Panc1 (cell line): ENCODE measurements at places on chromosomes 5 and 9. TPM values are rescaled to one million over a fixed set of nuclear protein-coding genes. Genes with fewer than 3 reads are reported as not detected.

DNA sequence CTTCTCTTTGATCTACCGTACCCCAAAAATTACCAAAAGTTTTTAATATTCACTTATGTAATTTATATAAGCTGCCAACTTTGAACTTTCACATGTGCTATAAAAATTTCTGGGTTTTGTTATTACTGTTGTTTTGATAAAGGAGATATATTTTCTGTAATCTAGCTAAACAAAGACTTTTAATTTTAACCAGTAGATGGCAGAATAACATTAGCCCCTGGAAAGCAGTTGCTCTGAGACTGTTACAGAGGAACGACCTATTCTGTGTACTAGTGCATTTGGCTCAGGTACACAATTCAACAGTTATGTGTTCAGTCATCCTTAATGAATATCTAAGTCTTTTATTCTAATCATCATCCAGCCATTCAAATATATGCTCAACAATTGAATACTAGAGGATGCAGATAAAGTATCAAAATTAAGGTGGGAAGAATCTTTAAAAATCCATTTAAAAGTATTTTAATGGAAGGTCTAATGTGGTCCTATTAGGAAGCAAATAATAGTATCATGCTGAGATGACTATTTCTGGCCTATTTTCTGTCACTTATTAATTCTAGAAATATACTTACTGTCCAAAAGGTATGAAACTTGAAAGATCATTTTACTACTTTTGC lies 8.6 kb downstream of the KLHL9 start:
- H3K27ac ChIP-seq: no peak overlapping the region
- H3K27me3 ChIP-seq: no peaks in the 10 kb centered on the region
- no peaks in the 10 kb centered on the region for H3K4me1 ChIP-seq
- DNase-seq: no peak
- no peak overlapping the region for H3K4me3 ChIP-seq

- H3K36me3 ChIP-seq: no peaks in the 10 kb centered on the region
- no peak overlapping the region for H3K27ac ChIP-seq
- no peak for DNase-seq
These were observed 410 bp downstream of the GLIPR2 start for GRCh38 chr9:36136894-36137391.

- DNase-seq: no peak
- no peaks in the 10 kb centered on the region for H3K36me3 ChIP-seq
- H3K27ac ChIP-seq: no peak overlapping the region
- no peaks in the 10 kb centered on the region for H3K27me3 ChIP-seq
- H3K4me3 ChIP-seq: no peak overlapping the region
These were observed 370.2 kb downstream of the MTRR start for GRCh38 chr5:8239198-8239597.

GRCh38 chr9:99231711-99232110 lies 9.6 kb downstream of the SEC61B start:
- no peaks in the 10 kb centered on the region for H3K4me1 ChIP-seq
- H3K4me3 ChIP-seq: no peak overlapping the region
- H3K36me3 ChIP-seq: peaks cover 4% of the 10 kb centered on the region
- no peak overlapping the region for H3K27ac ChIP-seq
- DNase-seq: no peak
- no peaks in the 10 kb centered on the region for H3K27me3 ChIP-seq

DNA sequence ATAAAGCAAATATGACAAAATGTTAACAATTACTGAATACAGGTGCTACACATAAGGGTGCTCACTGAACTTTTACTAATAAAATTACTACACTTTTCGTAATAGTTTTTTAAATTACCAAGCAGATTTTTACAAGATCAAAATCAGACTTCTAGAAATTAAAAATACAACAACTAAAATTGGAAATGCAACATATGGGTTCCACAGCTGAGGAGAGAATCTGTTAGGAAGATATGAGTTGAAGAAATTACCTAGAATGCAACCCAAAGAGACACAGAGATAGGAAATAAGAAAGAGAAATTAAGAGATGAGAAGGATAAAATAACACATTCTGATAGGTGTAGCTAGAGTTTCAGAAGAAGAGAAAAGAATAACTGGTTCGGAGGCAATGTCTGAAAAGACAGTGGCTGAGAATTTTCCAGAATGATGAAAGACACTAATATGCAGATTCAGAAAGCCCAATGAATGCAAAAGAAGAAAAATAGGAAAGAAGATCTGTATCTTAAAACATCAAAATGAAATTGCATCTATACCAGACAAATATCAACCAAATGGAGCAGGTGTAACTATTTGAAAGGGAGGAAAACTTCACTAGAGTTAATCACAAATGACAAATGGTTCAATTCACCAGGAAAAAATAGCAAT lies 95.8 kb downstream of the MAPKAP1 start:
- H3K4me1 ChIP-seq: no peaks in the 10 kb centered on the region
- no peak overlapping the region for H3K4me3 ChIP-seq
- H3K27ac ChIP-seq: no peak overlapping the region
- no peaks in the 10 kb centered on the region for H3K36me3 ChIP-seq

DNA sequence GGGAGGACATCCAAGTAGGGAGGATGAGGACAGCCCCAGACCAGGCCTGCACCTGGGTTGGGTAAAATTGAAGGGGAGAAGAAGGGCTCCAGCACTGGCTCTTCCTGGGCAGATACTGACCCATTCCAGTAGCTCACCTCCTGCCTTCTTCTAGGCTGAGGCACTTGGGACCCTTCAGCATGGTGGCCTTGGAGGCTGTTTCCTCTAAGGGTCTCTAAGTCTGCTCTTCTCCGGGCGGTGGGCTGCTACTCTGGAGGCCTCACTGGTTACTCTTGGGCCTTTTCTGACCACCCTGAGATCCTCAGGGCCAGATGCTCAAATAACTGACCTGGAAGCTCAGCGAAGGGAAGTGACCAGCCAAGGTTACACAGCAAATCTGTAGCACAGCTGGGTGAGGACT lies 2.8 kb upstream of the TIFAB start:
- H3K4me1 ChIP-seq: 0 out of 2 replicates have a peak, but pooled peaks cover 4% of the 10 kb centered on the region
- H3K27me3 ChIP-seq: peaks cover 13% of the 10 kb centered on the region
- DNase-seq: no peak
- H3K27ac ChIP-seq: no peak overlapping the region
- H3K4me3 ChIP-seq: no peak overlapping the region

GRCh38 chr9:16139774-16140173 lies 586.9 kb downstream of the CCDC171 start:
- no peak for DNase-seq
- no peaks in the 10 kb centered on the region for H3K27me3 ChIP-seq
- no peaks in the 10 kb centered on the region for H3K4me1 ChIP-seq
- no peak overlapping the region for H3K27ac ChIP-seq

DNA sequence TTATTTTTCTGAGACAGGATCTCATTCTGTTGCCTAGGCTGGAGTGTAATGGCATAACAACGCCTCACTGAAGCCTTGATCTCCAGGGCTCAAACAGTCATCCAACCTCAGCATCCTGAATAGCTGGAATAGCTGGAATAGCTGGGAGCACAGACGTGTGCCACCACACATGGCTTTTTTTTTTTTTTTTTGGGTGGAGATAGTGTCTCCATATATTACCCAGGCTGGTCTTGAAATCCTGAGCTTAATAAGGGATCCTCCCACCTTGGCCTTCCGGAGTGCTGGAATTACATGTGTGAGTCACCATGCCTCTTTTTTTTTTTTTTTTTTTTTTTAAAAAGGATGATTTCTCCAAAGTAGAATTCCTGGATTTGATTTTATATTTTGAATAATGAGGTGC lies 60.7 kb downstream of the NSD1 start:
- H3K27me3 ChIP-seq: no peaks in the 10 kb centered on the region
- 0 out of 2 replicates have a peak, but pooled peaks cover 3% of the 10 kb centered on the region for H3K4me1 ChIP-seq
- no peak overlapping the region for H3K4me3 ChIP-seq
- peaks cover 5% of the 10 kb centered on the region for H3K36me3 ChIP-seq
- peak; percentile 22 for DNase-seq

DNA sequence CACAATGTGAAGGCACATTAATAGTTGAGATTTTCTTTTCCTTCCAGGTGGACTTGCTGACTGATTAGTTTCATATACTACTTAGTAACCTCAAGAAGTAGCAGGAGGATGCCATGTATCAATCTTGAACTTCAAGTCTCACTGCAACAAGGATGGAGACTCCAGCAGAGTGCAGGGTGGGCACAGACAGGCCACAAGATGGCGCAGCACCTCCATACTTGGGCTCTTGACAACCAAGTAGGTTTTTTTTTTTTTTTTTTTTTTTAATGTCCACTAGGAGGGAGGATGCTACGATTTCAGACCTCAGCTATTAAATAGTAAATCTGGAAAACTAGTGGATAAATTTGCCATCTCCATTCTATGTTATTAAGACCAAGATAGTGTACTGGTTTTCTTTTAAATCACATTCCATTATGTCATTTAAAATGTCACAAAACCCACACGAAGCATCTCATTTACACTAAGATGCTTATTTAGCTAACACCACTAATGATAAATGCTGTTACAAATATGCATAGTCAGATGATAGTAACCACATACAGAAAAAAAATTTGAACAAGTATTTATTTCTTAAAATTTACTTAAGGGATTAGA lies 58.6 kb downstream of the IL6ST start:
- peak; percentile 76 for DNase-seq
- H3K4me1 ChIP-seq: no peaks in the 10 kb centered on the region
- H3K36me3 ChIP-seq: peaks cover 11% of the 10 kb centered on the region
- H3K27ac ChIP-seq: no peak overlapping the region
- no peak overlapping the region for H3K4me3 ChIP-seq
- H3K27me3 ChIP-seq: no peaks in the 10 kb centered on the region

The NEURL1B gene
- 5.3 TPM for total RNA-seq

The PCA3 gene
- total RNA-seq: not detected

The STK32A gene
- total RNA-seq: not detected

The ADAMTS6 gene
- 0.64 TPM for total RNA-seq

The SMIM33 gene
- total RNA-seq: not detected

The SLCO4C1 gene
- 0.90 TPM for total RNA-seq

The LHX2 gene
- total RNA-seq: 0.36 TPM
